ENCODE measurements at places on chromosomes 7 and 10.

DNA sequence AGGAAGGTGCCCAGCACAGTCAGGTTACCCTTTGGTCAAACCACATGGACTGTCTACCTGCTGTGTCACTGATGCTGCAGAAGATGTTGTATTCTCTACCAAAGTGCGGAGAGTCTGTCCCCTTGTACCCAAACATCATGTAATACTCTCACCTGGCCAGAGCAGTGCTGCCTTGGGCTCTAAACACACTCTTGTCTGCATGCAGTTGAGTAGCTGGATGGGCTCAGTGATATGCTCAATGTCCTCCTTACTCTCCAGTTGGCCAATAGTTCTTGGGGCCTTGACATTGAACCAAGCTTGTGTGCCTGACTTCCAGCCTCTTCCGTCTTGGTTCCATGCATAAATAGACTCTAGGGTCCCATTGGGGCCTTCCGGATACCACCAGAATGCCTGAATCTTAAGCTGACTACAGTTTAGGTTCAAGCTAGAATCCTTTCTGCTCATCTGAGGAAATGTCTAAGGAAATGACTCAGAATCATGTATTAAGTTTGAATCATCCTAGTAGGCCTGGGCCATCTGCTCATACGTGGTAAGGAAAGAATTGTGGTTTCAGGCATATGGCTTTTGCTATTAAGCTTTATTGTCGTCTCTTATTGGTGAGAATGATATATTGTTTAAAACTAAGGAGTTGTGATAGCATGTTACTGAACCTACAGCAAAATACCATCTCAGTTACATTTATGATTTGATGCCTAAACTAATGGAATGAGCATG, 118.0 kb downstream of the OTUD1 start:
- DNase-seq: peak; percentile 34

- no peak for DNase-seq
Measured at GRCh38 chr7:36088553-36088952, 64.5 kb upstream of the EEPD1 start.

- DNase-seq: no peak
Measured at GRCh38 chr7:29328811-29329210, 134.2 kb downstream of the CHN2 start.

DNA sequence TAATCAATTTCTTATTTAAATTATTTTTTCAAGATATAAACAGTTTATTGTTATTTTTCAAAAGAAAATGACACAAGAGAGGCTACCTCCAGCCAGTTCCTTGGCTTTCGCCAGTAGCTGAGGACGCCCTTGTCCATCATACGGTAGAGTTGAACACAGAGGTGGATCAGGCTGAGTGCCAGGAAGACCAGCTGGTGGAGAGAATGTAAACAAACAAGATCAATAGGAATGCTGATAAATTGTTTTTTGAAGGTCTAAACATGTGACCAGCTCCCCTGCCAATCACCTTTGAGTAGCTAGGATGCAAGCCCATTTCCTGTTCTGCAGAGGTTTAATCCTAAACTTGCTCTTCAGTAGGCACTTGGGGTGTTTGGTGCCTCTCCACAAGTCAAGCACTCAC, 138.9 kb downstream of the PKD1L1 start:
- no peak for DNase-seq

DNA sequence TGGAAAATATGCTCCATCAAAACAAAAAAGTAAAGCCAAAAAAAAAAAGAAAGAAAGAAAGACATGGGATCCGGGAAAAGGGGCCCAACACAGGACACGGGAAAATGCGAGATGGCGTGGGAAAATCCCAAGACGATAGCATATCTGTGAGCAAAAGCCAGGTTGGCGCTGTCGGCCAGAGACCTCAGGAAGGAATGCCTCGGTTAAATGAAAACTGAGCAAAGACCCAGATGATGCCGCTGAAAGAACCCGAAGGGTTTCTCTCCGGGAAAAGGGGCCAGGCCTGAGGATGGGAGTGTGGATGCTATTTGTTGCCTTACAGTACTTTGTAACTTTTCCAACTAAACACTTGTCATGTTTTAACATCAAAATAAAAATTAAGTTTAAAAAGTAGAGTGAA, 49.5 kb upstream of the PPP2R2D start:
- no peak for DNase-seq

DNA sequence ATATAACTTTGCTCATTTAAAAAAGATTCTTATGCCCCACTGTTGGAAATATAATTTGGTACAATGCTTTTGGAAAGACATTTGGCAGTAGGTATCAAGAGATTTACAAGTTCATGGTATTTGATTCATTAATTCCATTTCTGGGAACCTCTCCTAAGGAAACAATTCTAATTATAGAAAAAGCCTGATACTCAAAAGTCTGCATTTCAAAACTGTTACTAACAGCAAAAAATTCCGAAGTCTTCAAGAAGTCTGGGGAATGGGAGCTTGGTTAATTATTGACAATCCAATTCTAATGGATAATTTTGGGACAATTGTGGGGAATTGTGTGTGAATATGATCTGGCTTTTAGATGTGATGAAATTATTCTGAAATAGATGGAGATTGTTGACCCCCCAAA, 59.6 kb downstream of the HDAC9 start:
- DNase-seq: peak; percentile 34

- no peak for DNase-seq
Measured at GRCh38 chr7:18343047-18343446, 152.5 kb upstream of the HDAC9 start.
